ENCODE measurements at places on chromosomes 3 and 15.

GRCh38 chr3:127193341-127193740, 410 bp downstream of the PRR23E start:
- no peak for DNase-seq

GRCh38 chr3:23675010-23675409, 130.7 kb upstream of the UBE2E1 start:
- DNase-seq, result no peak

DNA sequence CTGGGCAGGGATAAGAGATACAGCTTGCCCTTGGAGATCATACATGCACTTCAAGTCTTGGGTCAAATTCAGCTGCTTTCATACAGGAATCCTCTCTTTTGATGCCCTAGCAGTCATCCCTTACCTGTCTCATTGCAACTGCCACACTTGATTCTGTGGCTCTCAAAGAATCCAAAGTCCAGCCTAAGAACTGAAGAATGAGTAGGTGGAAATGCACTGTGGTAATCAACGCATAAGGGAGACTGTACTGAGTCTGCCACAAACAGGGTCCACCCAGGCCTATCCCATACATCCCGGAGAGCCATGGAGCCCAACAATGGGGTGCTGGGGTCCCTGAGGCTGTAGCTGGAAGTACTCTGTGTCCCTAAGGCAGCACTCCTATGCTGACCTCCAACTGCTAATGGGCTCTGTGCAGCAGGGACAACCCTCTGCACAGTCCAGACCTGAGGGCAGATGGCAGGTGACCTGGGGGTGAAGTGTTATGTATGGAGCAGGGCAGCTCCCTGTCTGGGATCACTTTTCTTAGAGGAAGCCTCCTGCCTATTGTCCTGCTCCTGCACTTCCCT, 1.7 kb upstream of the VPS18 start:
- DNase-seq, result no peak

- DNase-seq, result no peak
Observed at GRCh38 chr3:150116196-150116595, 145.5 kb upstream of the PFN2 start.

DNA sequence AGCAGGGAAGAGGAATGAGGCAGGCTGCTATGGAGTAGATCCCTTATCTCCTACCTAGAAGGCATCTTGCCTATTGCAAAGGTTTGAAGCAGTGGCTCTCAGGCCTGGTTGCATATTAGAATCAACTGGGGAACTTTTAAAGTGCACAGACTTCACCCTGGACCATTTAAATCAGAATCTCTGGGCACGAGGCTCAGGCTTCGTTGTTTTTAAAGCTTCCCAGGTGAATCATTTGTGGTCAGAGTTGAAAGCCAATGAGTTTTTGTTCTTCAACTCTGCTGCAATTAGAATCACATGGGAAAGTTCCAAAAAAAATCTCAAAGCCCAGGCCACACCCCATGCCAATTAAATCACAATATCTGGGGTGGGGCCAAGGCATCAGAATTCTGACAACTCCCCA, 773.1 kb downstream of the AGBL1 start:
- no peak for DNase-seq

DNA sequence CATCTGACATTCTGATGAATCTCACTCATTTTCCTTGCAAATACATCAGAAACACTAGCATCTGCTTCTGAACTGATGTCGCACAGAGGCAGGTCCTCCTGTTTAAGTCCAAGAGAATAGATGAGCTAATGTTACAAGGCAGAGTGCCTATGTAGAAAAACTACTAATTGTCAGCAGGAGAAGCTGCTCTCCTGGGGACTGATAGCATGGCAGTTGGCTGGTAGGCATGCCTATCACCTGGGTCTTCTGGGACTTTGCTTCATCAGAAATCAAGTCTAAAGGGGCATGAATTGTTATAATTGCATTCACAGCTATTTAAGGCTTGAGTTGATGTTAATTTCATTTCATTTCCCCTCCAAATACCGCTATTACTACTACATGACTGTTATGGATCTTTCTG, 457.2 kb downstream of the RAP2B start:
- no peak for DNase-seq

Data from GM12892 (cell line).